Prostate gland (tissue), 2 donors: ENCODE measurements at places on chromosomes 12 and 14.

- H3K4me1 ChIP-seq, result no peaks in the 10 kb centered on the region
- H3K4me3 ChIP-seq, result no peak overlapping the region
- H3K27ac ChIP-seq, result no peak overlapping the region
- DNase-seq, result no peak
- no peaks in the 10 kb centered on the region for H3K36me3 ChIP-seq
Measured at GRCh38 chr12:75489613-75490210, 9.2 kb downstream of the GLIPR1 start.

GRCh38 chr12:56657416-56658379, 11.9 kb upstream of the ATP5F1B start:
- no peaks in the 10 kb centered on the region for H3K36me3 ChIP-seq
- no peak overlapping the region for H3K27ac ChIP-seq
- H3K4me1 ChIP-seq, result no peaks in the 10 kb centered on the region
- no peaks in the 10 kb centered on the region for H3K27me3 ChIP-seq
- no peak overlapping the region for H3K4me3 ChIP-seq
- DNase-seq, result no peak

- peak; percentile 44 for DNase-seq
- no peaks in the 10 kb centered on the region for H3K27me3 ChIP-seq
Measured at GRCh38 chr14:77470224-77470870, 12.5 kb downstream of the AHSA1 start.

GRCh38 chr14:73342670-73343069, 105.4 kb downstream of the PAPLN start:
- no peaks in the 10 kb centered on the region for H3K27me3 ChIP-seq
- H3K27ac ChIP-seq, result no peak overlapping the region
- no peaks in the 10 kb centered on the region for H3K4me1 ChIP-seq

- H3K4me1 ChIP-seq, result no peaks in the 10 kb centered on the region
- H3K4me3 ChIP-seq, result no peak overlapping the region
- no peaks in the 10 kb centered on the region for H3K36me3 ChIP-seq
- no peak for DNase-seq
Measured at GRCh38 chr12:82608706-82609105, 78.0 kb upstream of the TMTC2 start.

DNA sequence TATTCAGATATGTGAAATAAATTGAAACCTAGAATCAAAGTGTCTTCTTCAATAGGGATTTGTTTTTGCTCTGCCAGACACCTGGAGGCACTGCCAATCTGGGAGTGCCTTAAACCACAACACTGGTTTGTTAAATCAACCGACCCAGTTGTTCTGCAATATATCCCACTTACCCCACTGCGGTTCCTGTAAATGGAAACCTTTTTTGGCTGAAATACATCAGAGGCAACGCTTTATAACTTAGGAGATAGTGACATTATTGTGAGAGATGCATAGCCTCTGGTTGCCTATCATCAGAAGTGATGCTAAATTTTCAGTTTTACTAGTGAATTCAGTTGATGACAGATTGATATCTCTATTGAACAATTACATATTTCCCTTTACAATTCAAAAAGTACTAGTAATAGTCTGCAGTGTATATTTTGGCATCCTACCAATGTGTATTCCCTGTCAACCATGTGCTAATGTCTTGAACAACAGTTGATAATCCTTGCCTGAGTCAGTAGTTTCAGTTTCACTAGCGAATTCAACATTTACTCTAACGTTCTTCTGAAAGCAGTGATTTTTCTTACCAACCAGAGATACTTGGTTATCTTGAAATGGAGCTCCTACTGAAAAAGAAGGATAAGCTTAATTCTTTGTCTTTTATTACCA, 30.5 kb downstream of the PPP2R5C start:
- no peaks in the 10 kb centered on the region for H3K4me1 ChIP-seq
- no peaks in the 10 kb centered on the region for H3K36me3 ChIP-seq
- no peak for DNase-seq
- no peak overlapping the region for H3K4me3 ChIP-seq

- peak; percentile 19 for DNase-seq
- H3K4me1 ChIP-seq, result peaks cover 3% of the 10 kb centered on the region
- no peaks in the 10 kb centered on the region for H3K36me3 ChIP-seq
- H3K4me3 ChIP-seq, result no peak overlapping the region
Measured at GRCh38 chr12:130686511-130686991, 29.5 kb downstream of the RIMBP2 start.

DNA sequence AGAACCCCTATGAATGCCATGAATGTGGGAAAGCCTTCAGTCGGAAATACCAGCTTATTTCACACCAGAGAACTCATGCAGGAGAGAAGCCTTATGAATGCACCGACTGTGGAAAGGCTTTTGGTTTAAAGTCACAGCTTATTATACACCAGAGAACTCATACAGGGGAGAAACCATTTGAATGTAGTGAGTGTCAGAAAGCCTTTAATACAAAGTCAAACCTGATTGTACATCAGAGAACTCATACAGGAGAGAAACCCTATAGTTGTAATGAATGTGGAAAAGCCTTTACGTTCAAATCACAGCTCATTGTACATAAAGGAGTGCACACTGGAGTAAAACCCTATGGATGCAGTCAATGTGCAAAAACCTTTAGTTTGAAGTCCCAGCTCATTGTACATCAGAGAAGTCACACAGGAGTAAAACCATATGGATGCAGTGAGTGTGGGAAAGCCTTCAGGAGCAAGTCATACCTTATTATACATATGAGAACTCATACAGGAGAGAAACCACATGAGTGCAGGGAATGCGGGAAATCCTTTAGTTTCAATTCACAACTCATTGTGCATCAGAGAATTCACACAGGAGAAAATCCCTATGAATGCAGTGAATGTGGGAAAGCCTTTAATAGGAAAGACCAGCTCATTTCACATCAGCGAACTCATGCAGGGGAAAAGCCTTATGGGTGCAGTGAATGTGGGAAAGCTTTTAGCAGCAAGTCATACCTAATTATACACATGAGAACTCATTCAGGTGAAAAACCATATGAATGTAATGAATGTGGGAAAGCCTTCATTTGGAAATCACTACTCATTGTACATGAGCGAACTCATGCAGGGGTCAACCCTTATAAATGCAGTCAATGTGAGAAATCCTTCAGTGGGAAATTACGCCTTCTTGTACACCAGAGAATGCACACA, 22.3 kb downstream of the ZNF268 start:
- no peak for DNase-seq
- H3K27ac ChIP-seq, result no peak overlapping the region
- peaks cover 19% of the 10 kb centered on the region for H3K36me3 ChIP-seq

DNA sequence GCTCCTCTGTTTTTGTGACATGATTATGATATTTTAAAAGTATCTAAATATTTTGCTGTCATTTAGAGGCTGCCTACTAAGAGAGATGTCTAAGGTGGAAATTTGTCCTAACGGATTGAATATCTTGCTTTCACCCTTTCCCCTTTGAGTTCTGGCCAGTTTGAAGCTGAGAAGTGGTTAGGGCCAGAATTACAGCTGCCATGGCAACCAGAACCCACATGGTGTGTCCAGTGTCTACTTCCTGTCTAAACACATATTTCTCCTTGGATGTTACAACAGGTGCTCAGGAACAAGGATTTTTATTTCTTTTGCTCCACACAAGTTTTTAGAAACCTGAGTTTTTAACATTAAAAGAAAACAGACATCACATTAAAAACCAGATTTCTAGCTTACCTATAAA, 335.1 kb upstream of the OR4E1 start:
- H3K36me3 ChIP-seq, result no peaks in the 10 kb centered on the region
- H3K4me1 ChIP-seq, result no peaks in the 10 kb centered on the region
- H3K27ac ChIP-seq, result no peak overlapping the region
- no peaks in the 10 kb centered on the region for H3K27me3 ChIP-seq
- no peak for DNase-seq

DNA sequence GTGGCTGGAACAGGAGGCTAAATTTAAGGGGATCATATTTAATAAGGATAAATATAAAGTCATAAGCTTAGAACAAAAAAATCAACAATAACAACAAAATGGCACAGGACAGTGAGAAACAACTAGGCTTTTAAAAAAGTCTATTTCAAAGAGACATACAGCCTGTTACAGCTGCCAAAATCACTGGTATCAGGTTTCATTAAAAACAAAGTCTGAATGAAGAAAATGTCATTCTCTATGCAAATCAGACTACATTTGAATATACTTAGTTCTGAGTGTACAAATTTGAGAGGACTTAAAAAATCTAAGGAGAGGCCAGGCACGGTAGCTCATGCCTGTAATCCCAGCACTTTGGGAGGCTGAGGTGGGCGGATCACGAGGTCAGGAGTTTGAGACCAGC, 44.0 kb downstream of the TFCP2 start:
- no peak overlapping the region for H3K4me3 ChIP-seq
- H3K4me1 ChIP-seq, result no peaks in the 10 kb centered on the region
- no peak overlapping the region for H3K27ac ChIP-seq
- no peak for DNase-seq
- no peaks in the 10 kb centered on the region for H3K36me3 ChIP-seq
- no peaks in the 10 kb centered on the region for H3K27me3 ChIP-seq

DNA sequence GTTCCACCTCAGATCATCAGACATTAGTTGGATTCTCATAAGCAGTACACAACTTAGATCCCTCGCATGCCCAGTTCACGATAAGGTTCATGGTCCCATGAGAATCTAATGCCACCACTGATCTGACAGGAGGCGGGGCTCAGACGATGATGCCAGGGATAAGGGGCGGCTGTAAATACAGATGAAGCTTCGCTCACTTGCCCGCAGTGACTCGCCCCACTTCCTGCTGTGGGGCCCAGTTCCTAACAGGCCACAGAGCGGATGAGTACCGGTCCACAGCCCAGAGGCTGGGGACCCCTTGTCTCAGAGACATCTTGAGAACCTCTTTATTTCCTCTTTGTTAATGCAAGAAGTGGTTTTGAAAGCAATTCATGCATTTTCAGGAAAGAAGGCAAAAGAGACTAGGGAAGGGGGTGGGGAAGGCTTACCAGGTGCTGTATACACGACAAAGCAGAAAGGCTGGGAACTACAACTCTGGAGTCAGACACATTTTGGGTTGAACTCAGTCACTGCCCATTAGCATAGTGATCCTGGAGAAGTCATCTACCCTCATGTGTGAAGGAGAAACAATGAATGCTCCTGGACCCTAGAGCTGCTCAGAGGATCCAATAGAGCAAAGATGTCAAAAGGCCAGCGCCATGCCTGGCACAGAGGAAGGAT, 68.7 kb downstream of the EID3 start:
- H3K36me3 ChIP-seq, result no peaks in the 10 kb centered on the region
- H3K4me3 ChIP-seq, result no peak overlapping the region
- H3K27me3 ChIP-seq, result no peaks in the 10 kb centered on the region
- no peak for DNase-seq
- H3K27ac ChIP-seq, result no peak overlapping the region

GRCh38 chr14:102525219-102525928, 15.8 kb upstream of the ANKRD9 start:
- no peak for DNase-seq
- H3K4me1 ChIP-seq, result no peaks in the 10 kb centered on the region
- no peaks in the 10 kb centered on the region for H3K27me3 ChIP-seq
- H3K36me3 ChIP-seq, result no peaks in the 10 kb centered on the region
- H3K27ac ChIP-seq, result peak overlapping the region; percentile 85
- H3K4me3 ChIP-seq, result peak overlapping the region; percentile 61

GRCh38 chr14:22886500-22887259, 3.7 kb downstream of the REM2 start:
- H3K27me3 ChIP-seq, result no peaks in the 10 kb centered on the region
- DNase-seq, result peak; percentile 64
- peak overlapping the region; percentile 45 for H3K4me3 ChIP-seq
- no peaks in the 10 kb centered on the region for H3K36me3 ChIP-seq
- H3K4me1 ChIP-seq, result no peaks in the 10 kb centered on the region

GRCh38 chr12:65962036-65962430, 137.8 kb downstream of the HMGA2 start:
- H3K4me1 ChIP-seq, result no peaks in the 10 kb centered on the region
- H3K27ac ChIP-seq, result no peak overlapping the region
- no peak overlapping the region for H3K4me3 ChIP-seq
- H3K36me3 ChIP-seq, result no peaks in the 10 kb centered on the region

DNA sequence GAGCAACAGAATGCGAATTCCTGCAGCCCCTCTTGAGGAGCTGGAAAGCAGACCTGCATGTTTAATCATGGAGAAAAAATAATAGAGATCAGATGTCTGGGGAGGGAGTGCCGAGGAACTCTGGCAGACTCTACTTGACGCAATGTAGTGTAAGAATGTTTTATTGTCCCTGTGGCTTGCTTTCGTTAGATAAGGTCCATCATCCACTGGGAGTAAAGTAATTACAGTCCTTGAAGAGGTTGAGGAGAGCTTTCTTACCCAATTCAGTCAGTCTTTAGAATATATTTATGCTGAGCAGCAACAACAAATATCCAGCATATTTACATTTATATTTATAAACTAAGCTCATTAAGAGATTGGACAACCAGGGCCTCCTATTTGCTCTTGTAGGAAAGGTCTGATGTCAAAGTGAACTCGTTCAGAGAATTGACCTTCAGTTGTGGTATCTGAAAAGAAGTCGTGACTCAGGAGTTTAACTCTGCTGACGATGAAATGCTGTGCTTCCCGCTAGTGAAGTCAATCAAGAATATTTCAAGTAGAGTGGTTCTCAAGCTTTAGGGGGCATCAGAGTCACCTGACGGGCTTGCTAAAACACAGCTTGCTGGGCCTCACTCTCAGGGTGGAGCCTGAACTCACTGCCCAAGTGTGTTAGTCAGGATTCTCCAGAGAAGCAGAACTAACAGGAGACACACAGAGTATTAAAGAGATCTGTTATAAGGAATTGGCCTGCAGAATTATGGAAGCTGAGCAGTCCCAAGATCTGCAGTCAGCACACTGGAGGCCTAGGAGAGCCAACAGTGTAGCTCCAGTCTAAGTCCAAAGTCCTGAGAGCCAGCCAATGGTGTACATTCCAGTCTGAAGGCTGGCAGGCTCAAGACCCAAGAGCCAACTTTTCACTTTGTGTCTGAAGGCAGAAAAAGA, 139.3 kb upstream of the LMNTD1 start:
- DNase-seq, result no peak
- no peak overlapping the region for H3K27ac ChIP-seq
- no peaks in the 10 kb centered on the region for H3K36me3 ChIP-seq
- no peaks in the 10 kb centered on the region for H3K27me3 ChIP-seq

- DNase-seq, result peak; percentile 87
- no peaks in the 10 kb centered on the region for H3K36me3 ChIP-seq
- H3K4me1 ChIP-seq, result no peaks in the 10 kb centered on the region
Measured at GRCh38 chr12:119479121-119479561, 114.4 kb upstream of the TMEM233 start.

GRCh38 chr14:93035917-93036651, 79.6 kb downstream of the ITPK1 start:
- H3K4me3 ChIP-seq, result no peak overlapping the region
- H3K27ac ChIP-seq, result no peak overlapping the region
- no peaks in the 10 kb centered on the region for H3K36me3 ChIP-seq
- H3K27me3 ChIP-seq, result no peaks in the 10 kb centered on the region
- DNase-seq, result no peak

DNA sequence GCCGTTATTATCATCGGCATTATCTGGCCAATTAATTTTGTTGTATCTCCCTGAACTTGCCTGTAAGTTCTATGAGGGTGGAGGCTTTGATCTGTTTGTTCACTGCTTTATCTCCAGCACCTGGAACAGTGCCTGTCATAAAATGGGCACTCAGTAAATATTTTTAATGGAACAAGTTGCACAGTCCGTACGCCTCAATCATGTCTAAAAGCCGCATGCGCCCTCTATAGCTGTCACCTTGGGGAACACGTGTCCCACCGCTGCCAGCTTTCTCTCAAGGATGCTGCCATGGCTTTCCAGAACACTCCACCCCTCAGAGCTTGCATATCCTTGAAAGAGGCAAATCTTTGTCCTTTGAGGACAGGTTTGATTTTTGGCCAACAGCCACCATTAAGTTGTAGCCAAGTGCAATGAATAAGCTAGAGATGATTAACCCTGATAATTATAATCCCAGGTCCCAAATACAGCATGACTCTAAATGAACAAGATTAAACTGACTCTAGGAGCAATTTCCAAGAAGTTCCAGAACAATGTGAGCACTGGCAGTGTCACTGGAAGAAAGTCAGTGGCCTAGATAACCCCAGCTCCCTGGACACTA, 55.1 kb downstream of the ERH start:
- no peak overlapping the region for H3K4me3 ChIP-seq
- H3K27me3 ChIP-seq, result no peaks in the 10 kb centered on the region
- peaks cover 4% of the 10 kb centered on the region for H3K4me1 ChIP-seq
- H3K27ac ChIP-seq, result peak overlapping the region; percentile 62
